Activated effector memory CD4-positive, alpha-beta T cell treated with Interleukin-2 at 50 U/mL for 16 hours (primary cell): ENCODE measurements at places on chromosomes 2 and 18.

DNA sequence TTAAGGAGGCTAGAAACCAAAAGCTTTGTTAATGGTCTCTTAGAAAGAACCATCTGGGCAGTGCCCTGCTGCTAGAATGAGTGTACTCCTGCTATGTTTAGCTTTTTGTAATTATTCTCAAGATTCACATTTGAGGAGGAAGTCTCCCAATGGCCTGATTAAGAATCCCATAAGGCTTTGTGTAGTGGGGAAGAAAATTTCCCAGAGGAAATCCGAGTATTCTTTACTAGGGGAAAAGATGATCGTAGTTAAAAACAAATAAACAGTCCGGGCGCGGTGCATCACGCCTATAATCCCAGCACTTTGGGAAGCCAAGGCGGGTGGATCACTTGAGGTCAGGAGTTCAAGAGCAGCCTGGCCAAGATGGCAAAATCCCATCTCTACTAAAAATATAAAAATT lies 117.9 kb downstream of the PTRHD1 start:
- DNase-seq = no peak

DNA sequence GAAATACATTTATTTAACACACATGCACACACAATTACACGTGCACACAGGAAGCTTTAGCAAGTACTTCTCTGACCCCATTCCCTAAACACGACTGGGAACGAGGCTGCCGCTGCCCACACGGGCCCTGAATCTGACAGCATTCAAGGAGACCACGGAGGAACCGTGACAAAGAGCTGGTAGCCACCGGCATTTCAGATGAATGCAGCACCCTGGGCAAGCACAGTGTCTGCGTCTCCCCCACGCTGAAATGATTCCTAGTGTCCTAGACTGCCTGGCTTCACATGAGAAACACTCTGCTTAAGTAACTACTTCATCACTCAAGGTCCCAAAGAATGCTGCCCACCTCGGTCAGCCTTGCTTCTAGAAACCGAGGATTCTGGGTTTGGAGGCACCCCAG lies 95.0 kb downstream of the HDAC4 start:
- DNase-seq = no peak

DNA sequence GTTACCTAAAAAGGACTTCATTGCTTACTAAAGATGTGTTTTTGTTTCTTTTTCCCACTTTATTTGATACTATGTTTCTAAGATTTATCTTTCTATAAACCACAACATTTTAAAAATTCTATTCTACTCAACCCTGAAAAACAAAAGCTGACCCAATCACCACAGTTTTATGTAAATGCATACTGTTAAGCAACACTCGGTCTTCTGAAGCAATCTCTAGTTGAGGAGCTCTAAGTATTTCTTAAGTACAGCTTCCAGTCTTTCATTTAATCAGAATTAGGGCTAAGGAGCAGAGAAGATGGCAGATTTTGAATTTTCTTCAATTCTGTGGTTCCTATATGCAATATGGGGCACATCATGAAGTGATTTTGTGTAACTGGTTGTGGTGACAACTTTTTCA lies 72.2 kb upstream of the SLC4A10 start:
- no peak for DNase-seq

GRCh38 chr2:231720292-231720986 lies 12.1 kb downstream of the PTMA start:
- no peak for DNase-seq

GRCh38 chr18:45565280-45565970 lies 49.9 kb upstream of the SLC14A2 start:
- DNase-seq = no peak

DNA sequence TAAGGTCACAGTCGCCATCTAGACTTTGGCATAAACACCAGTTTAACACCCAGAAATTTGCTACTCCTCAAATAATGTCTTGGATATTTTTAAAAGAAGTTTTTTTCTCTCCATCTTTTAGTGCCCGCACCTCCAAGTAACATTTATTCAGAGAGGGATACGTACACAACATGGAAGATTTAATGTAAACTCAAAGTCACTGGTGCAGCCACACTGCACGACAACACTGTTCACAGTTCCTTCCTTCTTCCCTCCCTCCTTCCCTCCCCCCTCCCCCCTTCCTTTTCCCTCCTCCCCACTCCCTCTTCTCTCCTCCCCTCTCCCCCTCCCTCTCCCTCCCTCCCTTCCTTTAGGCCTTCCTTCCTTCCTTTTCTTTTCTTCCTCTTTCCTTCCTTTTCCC lies 56.5 kb downstream of the NPPC start:
- no peak for DNase-seq

DNA sequence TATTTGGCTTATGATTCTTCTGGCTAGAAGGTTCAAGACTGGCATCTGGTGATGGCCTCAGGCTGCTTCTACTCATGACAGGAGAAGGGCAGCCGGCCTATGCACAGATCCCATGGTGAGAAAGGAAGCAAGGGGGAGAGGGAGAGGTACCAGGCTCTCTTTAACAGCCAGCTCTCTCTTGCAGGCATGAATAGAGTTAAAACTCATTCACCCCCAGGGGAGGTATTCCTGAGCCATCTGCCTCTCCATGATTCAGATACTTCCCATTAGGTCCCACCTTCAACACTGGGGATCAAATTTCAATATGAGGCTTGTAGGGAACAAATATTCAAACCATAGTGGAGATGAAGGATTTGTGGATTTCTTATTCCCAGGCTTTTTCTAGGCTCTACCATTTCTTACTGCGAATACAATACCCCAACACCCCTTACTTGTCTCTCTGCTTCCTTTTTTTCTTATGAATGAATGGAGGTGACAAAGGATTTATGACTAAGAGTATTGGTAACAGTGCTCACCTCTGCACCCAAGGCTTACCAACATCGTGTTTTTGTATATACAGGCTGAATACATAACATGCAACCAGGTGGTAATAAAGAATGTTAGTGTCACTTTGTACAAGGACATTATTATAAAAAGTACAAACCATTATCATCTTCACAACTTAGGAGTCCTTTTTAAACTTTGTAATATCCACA lies 454.6 kb upstream of the TRIB2 start:
- no peak for DNase-seq

GRCh38 chr2:239231231-239232194 lies 169.3 kb downstream of the HDAC4 start:
- DNase-seq = no peak

- DNase-seq = no peak
These were observed 78.6 kb downstream of the RFTN2 start for GRCh38 chr2:197596766-197597165.

DNA sequence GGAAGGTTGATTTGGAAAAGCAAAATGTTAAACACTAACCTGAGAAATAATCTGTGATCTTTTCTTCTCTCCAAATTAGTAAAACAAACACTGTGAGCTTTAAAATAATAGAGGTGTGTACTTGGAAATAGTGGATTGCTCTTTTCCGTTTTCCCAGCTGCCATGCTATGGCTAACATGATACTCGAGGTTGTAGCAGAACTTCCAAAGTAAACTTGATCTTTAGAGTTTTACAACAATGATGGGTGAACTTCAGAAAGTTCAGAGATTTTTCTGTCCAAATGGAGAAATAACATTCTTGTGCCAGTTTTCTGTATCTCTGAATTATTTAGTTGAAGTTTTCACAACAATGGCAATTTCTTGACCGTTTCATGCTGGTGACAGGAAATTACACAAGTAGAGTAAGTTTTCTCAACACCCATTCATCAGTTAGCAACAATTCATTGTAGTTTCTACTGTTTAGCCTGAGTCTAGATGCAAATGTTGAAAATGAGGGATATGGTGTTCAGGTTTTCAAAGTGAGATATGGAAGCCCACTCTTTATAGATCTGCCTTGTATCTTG lies 135.3 kb upstream of the CTAGE1 start:
- no peak for DNase-seq
